ENCODE measurements at places on chromosomes 1 and 21. TPM values are rescaled to one million over a fixed set of nuclear protein-coding genes. Genes with fewer than 3 reads are reported as not detected.

The PPIAL4G gene
- not detected for total RNA-seq

DNA sequence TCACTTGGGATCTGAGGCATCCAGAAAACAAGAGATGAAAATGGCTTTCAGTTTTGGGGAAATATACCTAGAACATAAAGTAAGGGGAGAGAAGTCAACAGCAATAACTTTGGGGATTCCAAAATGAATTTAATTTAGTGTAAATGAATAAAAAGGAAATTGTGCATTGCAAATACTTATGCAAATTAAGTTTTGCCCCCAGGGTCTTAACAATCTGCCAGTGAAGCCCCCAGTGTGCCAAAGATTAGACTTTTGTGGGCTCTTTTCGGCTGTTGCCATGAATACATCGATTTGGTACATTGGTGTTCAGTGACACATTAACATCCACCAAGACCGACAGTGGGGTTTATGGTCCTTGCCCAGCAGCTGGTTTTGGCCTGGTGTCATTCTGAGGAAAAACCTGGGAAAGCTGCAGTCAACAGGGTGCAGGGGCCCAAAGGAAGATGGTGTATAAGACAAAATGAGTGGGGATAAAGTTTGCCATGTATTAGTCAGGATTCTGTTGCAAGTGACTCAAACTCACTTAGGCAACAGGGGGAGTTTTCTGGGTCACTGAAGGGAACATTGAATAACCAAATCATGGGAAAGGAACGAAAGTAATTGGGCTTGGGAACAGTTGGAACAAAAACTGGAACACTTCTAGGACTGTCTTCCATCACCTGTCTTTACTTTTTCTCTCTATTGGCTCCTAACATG is 30.2 kb upstream of the IGSF3 start:
- no peak for DNase-seq

The PPFIA4 gene
- 4.0 TPM for total RNA-seq

The TFF1 gene
- not detected for total RNA-seq

DNA sequence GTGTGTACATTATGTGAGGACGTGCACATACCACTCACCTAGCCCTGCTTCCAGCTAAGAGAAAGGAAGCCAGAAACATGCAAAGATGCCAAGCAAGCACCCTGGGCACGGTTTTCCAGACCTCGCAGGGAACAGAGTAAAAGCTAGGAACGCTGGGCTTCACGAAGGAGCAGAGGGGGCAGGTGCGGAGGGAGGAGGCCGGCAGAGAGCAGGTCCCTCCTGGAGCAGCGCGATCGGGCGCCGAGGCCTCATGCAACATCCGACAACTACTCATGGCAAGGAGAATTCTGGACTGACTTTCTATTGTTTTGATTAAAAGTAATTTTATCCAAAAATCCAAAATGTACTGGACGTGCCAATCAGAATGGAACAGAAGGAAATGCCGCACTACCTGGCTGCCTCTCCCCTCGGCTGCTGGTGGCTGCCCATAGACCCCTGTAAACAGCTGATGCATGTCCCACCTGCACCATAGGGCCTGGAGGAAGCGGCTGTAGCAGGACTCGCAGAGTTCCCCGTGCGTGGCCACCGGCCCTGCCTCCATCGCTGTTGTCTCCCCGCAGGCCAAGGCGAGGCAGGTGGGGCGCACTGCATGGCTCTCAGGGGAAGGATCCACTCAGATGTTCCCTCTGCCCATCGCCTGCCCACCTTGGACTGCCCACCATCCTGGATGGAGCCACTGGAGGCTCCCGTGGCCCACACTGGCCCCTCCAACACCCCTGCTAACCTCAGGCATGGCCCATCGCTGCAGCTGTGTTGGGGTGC is 93.5 kb downstream of the WDR4 start:
- DNase-seq, result no peak

DNA sequence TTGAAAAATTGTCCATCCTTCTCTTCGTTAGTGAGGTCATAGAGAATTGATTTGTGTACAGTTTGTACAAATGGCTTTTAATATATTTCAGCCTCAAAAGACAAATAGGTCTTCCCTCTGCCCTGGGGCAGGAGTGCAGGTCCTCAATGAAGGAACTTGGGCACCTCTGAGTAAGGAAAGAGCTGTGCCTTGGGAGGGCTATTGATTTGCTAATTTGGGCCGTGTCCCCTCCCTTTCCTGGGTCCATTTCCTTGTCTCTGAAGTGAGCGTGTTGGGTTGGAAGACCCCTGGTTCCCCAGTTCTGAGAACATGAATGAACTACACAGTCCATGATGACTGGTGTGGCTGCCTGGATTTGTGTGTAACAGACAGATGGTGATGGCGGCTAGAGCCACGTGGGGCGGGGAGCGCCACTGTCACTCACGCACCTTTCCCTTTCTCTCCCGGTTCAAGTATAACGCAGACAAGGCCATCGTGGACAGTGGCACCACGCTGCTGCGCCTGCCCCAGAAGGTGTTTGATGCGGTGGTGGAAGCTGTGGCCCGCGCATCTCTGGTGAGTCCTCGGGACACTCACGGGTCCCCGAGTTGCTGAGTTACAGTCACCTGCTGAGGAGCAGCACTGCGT is 71.0 kb upstream of the FAM3B start:
- peak; percentile 75 for DNase-seq

- no peak for DNase-seq
These were observed 33.7 kb downstream of the GLUL start for GRCh38 chr1:182357913-182358312.

The NCAM2 gene
- 0.76 TPM for total RNA-seq

GRCh38 chr1:183514235-183514634 is 41.9 kb downstream of the SMG7 start:
- no peak for DNase-seq

GRCh38 chr1:220076861-220077762 is 12.5 kb downstream of the BPNT1 start:
- DNase-seq, result no peak

GRCh38 chr1:116405241-116406135 is 32.4 kb downstream of the ATP1A1 start:
- no peak for DNase-seq

DNA sequence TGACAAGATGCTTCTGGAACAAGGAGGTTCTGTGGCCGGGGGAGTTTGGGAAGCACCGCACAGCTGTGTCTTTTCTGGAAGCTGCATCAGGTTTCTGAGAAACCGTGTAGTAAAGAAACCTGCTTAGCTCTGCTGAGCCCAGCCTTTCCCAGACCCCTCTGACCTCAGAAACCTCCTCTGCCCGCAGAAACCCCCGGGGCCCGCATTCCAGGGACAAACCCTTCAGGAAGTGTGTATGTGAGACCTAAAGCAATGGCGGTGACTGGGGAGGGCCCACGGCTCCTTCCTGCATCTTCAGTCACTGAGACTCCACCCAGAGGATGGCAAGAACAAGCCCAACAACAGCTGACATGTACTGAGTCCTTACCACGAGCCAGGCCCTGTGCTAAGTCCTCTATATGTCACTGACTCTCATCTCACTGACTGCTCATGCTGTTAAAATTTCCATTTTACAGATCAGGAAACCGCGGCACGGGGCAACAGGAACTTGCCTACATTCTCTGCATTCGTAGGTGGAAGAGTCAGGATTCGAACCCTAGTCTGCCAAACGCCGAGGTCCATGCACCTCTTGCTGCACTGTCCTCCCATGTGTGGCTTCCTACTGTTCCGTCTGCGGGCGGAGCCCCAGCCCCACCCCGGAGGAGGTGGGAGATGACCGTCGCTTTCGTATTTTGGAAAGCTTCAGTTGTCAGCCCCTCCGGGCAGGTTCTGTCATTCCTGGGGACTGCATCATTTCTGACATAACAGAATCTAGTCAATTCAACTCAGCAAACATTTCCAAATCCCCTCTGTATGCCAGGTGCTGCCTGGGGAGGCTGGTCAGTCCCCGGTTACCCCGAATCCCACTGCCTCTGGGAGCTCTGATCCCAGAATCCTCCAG is 73.3 kb upstream of the KLHDC7A start:
- DNase-seq, result peak; percentile 66

The CDC42BPA gene
- 26.9 TPM for total RNA-seq

DNA sequence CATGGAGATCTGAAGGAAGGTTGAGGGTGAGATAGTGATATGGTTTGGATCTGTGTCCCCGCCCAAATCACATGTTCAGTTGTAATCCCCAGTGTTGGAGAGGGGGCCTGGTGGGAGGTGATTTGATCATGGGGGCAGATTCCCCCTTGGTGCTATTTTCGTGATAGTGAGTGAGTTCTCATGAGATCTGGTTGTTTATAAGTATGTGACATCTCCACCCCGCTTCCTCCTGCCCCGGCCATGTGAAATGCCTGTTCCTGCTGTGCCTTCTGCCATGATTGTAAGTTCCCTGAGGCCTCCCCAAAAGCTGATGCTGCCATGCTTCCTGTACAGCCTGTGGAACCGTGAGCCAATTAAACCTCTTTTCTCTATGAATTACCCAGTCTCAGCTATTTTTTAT is 451.9 kb upstream of the VAMP3 start:
- DNase-seq, result peak; percentile 70
